NCI-H1105 (cell line): ENCODE measurements at places on chromosomes 5 and 9.

GRCh38 chr5:32109236-32109635, 64.9 kb downstream of the GOLPH3 start:
- no peak for DNase-seq

DNA sequence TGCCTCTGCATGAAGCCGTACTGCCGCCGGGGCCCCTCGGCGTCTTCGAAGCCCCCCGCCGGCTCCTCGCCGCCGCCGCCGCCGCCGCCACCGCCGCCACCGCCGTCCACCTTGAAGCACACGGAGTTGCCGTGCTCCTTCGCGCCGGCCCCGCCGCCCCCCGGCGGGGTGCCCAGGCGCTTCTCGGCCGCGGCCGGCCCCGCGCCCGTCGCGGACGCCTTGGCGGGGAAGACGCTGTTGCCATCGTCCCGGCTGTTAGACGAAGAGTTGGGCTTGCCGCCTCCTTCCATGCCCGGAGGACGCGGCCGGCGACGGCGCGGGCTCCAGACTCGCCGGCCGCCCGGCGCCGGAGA, 400 bp downstream of the HCN1 start:
- DNase-seq: no peak

DNA sequence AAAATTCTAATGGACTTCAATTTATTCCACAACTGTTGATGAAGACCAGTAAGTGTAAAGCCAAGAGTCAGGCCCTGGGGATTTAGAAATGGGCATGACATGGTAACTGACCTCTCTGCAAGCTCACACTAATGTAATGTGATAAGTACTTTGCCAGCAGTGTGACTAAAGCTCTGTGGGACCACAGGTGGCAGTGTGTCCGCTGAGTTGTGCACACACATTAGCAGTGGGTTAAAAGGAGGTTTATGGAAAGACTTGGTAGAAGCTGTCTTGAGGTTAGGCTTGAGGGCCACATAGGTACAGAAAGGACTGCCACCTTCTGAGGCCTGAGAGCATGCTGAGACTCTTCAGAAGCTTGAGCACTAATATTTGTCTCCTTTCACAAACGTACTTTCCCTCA, 67.6 kb downstream of the UBAP1 start:
- DNase-seq: no peak

DNA sequence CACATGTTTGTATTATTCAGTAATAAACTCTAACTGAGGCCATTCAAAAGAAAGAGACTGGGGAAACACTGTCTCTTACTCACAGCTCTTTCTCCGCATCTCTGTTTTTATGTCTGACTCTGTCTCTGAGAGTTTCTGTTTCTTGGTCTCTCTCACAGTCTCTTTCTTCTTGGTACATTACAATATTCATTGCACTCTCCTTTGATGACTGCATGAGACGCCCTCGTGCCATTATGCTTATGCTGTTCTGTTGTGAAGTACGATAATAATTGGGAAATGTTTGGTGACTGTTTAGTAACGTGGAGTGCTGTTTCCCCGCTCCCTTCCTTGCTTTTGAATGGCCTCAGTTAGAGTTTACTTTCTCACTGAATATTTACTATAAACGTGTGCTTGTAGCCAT, 25.3 kb upstream of the TLX3 start:
- no peak for DNase-seq

- no peak for DNase-seq
These were observed 199.4 kb upstream of the NFIL3 start for GRCh38 chr9:91623004-91623403.

DNA sequence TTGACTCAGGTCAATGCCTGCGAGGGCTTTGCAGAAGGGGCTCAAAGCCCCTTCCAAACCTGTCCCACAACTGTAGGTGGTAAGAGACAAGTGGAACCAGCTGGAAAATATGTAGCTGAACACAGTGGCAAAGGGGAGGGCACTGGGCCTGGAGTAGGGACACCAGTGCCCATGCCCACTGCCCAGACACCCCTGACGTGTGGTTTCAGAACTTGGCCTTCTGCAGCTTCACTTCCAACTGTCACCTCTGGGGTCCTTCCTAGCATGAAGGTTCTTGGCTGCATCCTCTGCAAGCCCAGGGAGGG, 233.1 kb upstream of the IRX1 start:
- no peak for DNase-seq

GRCh38 chr9:121757281-121757585, 105.8 kb downstream of the DAB2IP start:
- DNase-seq: no peak

- DNase-seq: no peak
These were observed 14.3 kb upstream of the SH3RF2 start for GRCh38 chr5:145922059-145922458.

DNA sequence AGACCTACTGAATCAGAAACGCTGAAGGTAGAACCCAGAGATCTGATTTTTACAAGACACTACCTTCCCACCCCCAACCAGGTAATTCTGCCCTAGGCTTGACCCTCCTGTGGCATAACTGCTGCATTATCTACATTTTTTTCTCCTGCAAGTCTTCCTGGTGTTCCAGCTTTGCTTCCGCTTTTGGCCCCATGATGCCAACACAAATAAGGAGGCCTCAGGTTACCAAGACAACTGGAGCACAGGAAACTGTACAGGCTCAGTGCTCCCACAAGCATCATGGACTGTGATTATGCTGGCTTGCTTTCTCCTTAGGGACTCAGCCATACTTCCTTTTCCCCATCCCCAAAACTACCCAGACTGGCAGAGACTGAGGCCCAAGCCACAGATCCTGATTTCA, 6.6 kb upstream of the MSMP start:
- DNase-seq: no peak

DNA sequence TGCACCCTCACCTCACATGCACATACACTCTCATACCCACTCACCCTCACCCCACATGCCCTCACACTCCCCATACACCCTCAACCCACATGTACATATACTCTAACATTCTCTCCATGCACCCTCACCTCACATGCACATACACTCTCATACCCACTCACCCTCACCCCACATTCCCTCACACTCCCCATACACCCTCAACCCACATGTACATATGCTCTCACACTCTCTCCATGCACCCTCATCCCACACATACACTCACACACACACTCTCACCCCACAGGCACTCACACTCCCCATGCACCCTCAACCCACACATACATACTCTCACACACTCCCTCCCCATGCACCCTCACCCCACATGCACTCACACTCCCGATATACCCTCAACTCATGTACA, 550.2 kb upstream of the DAP start:
- no peak for DNase-seq

DNA sequence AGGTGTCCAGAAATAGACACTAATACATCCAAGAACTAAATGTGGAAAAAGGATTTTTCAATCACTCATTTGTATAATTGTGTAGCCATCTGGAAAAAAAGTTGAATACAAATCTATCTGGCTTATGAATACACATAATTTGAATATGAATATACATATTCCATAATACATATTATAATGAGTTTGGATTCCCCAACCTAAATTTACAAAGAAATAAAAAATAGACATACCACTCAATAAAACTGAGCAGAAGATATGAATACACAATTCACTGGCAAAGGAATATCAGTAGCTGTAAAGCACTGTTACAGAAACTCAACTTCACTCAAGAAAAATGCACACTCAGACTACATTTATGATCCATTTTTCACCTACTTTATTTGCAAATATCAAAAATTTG, 121.9 kb upstream of the EDIL3 start:
- DNase-seq: no peak
